ENCODE measurements at places on chromosomes 2 and 18. TPM values are rescaled to one million over a fixed set of nuclear protein-coding genes. Genes with fewer than 3 reads are reported as not detected.

- H3K27ac ChIP-seq, result no peak overlapping the region
- no peaks in the 10 kb centered on the region for H3K4me1 ChIP-seq
- no peak for DNase-seq
- H3K27me3 ChIP-seq, result no peaks in the 10 kb centered on the region
- H3K36me3 ChIP-seq, result no peaks in the 10 kb centered on the region
Measured at GRCh38 chr2:11525762-11526161, 8.1 kb upstream of the GREB1 start.

The STK36 gene
- total RNA-seq, result 50.9 TPM

The SERPINB13 gene
- not detected for total RNA-seq

The SYT4 gene
- total RNA-seq, result not detected

All from thyroid gland (tissue), 4 donors.